Naive B cell (primary cell): ENCODE measurements at places on chromosomes 6 and 20.

DNA sequence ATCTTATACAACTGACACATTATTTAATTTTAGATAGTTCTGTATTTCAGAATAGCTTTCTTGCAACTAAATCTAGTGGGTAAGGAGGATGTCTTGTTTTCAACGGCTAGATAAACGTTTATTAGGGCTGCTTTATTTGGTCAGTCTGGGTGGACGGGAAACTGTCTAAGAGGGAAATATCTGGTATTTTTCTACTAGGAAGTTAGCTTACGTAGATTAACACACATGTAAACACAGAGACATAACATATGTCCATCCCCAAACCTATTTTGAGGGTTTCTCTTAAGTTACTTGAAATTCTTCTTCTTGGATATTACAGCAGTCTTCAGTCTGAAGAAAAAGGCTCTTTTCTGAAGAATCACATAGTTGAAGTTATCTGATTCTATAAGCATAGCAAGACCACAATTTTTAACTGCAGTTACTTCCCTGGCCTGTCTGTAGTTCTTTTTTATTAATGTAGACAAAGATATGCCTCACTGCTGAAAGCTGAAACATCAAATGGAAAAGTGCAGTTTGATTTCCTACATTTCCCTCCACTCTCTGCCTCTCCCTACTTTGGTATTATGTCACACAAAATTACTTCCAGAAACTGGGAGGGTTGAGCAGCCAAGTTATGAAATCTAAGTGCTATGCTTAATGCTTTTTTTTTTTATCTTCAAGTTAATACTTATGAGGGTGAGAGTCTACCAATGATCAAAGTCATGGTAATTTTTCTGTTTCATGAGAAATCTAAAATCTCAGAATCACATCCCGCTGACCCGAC lies 37.4 kb downstream of the PLAGL1 start:
- no peak for DNase-seq

DNA sequence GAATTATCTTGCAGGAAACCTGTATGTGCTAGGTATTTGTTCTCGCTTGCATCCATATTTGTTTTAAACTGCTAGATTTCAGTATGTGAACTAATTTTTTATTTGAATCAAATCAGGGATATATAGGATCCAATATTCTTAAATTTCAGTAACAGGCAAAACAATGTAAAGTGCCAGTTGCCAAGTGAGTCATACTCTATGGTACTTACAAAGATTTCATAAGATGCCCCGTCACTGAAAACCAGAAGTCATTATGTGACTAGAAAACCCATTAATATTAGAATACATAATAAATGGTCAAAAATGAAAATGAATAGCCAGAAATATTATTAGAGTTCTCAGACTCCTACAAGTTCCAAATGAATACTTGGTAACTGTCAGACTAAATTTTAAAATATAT lies 481.2 kb downstream of the TFAP2A start:
- no peak for DNase-seq

- DNase-seq = no peak
Measured at GRCh38 chr6:159036673-159037072, 8.1 kb downstream of the TAGAP start.

GRCh38 chr6:140847262-140847645 lies 1285.5 kb upstream of the GJE1 start:
- DNase-seq = no peak

- peak; percentile 3 for DNase-seq
Measured at GRCh38 chr6:105484238-105485161, 81.6 kb upstream of the PREP start.

- no peak for DNase-seq
Measured at GRCh38 chr20:44891826-44892225, 6.3 kb downstream of the YWHAB start.

DNA sequence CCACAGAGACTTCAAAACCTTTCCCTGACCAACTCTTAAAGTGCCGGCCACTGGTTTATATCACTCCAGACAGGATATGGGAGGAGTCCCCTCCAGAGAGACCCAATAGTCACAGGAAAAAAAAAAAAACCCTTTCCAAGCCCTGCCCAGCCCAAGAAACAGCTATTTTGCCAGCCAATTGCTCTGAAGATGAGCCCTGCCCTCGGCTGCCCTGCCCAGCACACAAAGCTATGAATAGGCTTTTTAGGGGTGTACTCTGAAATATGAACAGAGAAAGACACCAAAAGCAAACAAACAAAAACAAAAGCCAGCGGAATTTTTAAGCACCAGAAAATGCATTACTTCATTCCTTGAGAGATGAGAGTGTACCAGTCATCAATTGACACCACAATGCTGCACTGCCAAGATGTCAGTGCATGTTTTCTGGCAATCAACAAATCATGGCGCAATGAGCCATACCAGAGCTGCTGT lies 275.1 kb downstream of the C6orf118 start:
- no peak for DNase-seq

GRCh38 chr6:45813943-45814342 lies 201.7 kb downstream of the CLIC5 start:
- DNase-seq = no peak

GRCh38 chr20:45873409-45874103 lies 7.5 kb upstream of the ZSWIM1 start:
- no peak for DNase-seq

GRCh38 chr6:149027484-149027883 lies 280.7 kb downstream of the UST start:
- DNase-seq = no peak

DNA sequence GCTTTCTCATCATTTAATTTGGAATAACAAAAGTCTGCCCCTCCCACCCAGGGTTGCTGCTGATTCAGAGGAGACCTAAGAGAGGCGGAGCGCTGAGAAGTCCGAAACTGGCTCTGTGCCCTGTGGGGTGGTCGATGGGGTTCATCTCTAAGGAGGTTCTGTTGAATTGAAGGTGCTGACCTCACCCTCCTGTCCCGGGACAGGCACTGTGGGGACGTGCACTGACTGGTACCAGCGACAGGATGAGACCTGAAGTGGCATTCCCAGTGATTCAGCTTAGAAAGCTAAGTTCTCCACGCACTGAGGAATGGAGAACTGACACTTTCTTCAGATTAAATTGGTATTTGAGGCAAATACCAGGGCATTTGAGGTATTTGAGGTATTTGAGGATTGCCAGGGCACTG lies 1.3 kb downstream of the GUCA1B start:
- DNase-seq = no peak

DNA sequence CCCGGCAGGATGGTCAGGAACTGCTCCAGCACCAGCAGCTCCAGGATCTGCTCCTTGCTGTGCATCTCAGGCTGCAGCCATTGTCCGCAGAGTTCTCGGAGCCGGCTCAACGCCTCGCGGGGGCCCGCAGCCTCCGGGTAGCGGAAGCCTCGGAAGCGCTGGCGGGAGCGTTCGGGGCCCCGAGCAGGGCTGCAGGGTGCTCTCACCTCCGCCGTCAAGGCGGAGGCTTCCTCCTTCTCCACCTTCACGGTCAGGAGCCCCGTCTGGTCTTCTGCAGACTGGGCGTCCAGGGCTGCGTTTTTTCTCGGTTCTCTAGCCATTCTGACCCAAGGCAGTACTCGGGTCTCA lies 434 bp downstream of the ZKSCAN4 start:
- no peak for DNase-seq

GRCh38 chr6:107102414-107102805 lies 12.9 kb downstream of the BEND3 start:
- DNase-seq = no peak

GRCh38 chr6:149847939-149848267 lies 16.3 kb downstream of the LRP11 start:
- no peak for DNase-seq

DNA sequence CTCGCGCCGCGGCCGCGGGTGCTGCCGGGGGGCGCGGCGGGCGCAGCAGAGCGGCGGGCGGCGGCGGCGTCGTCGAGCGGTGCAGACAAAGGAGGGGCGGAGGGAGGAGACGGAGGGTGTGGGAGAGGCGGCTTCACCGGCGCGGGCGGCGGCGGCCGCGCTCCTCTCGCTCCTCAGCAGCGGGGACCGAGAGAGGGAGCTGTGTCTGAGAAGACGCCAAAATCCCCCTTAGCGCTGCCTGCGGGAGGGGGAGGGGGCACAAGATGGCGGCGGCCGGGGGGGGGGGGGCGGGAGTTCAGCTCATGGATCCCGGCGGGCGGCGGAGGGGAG lies 296 bp downstream of the ADNP start:
- DNase-seq = no peak

GRCh38 chr6:63514488-63515173 lies 57.6 kb upstream of the LOC128125822 start:
- no peak for DNase-seq

DNA sequence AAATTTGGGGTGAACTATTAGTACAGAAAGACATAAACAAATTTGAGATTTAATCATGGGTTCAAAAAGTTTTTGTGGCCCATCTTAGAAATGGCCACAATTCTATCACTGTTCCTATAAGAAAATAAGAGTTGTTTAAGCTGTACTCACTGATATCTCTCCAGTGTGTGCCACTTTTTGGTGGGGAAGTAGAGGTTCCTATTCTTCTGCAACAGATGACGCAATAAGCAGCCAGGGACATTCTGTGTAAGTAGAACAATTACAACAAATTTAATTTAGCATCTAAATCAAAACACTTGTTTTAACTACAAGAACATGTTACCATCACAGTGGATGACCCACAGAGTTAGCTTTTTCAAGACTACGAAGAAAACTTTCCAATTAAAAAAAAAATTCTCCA lies 9.9 kb downstream of the SERAC1 start:
- DNase-seq = no peak
